NCI-H1436 treated with DMSO at 0.1 percent for 48 hours (cell line): ENCODE measurements at places on chromosomes 4 and X.
A peak's percentile ranks its signal among the peaks of the same experiment; 100 is the strongest.

GRCh38 chrX:78357342-78358055 lies 30.1 kb upstream of the CYSLTR1 start:
- no peak for DNase-seq

- no peak for DNase-seq
Measured at GRCh38 chrX:72269671-72270251, 7.3 kb downstream of the RPS4X start.

DNA sequence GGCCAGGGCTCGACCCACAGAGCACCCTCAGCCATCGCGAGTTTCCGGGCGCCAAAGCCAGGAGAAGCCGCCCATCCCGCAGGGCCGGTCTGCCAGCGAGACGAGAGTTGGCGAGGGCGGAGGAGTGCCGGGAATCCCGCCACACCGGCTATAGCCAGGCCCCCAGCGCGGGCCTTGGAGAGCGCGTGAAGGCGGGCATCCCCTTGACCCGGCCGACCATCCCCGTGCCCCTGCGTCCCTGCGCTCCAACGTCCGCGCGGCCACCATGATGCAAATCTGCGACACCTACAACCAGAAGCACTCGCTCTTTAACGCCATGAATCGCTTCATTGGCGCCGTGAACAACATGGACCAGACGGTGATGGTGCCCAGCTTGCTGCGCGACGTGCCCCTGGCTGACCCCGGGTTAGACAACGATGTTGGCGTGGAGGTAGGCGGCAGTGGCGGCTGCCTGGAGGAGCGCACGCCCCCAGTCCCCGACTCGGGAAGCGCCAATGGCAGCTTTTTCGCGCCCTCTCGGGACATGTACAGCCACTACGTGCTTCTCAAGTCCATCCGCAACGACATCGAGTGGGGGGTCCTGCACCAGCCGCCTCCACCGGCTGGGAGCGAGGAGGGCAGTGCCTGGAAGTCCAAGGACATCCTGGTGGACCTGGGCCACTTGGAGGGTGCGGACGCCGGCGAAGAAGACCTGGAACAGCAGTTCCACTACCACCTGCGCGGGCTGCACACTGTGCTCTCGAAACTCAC lies 3.6 kb downstream of the MID1IP1 start:
- no peak for DNase-seq

DNA sequence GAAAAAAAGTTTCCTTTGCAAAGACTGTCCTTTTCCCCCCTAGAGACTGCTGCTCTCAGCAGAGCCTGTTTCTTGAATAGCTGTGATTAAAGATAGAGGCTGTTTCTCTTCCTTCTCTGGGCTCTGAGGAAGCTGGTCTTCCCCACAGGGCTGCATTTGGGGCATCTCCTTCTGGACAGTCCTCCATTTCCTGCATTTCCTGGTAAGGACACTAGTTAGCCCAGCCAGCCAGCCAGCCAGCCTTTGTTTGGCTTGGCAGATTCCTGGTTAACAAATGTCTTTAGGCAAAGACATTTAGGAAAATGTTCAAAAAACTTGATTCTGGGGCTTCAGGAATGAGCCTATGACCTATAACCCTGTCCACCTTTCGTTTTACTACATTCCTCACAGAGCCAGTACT lies 34.0 kb upstream of the PLAC1 start:
- DNase-seq, result no peak

- DNase-seq, result no peak
Measured at GRCh38 chrX:48530736-48531135, 8.8 kb upstream of the TBC1D25 start.

GRCh38 chrX:70549429-70549828 lies 104.8 kb downstream of the DLG3 start:
- no peak for DNase-seq

DNA sequence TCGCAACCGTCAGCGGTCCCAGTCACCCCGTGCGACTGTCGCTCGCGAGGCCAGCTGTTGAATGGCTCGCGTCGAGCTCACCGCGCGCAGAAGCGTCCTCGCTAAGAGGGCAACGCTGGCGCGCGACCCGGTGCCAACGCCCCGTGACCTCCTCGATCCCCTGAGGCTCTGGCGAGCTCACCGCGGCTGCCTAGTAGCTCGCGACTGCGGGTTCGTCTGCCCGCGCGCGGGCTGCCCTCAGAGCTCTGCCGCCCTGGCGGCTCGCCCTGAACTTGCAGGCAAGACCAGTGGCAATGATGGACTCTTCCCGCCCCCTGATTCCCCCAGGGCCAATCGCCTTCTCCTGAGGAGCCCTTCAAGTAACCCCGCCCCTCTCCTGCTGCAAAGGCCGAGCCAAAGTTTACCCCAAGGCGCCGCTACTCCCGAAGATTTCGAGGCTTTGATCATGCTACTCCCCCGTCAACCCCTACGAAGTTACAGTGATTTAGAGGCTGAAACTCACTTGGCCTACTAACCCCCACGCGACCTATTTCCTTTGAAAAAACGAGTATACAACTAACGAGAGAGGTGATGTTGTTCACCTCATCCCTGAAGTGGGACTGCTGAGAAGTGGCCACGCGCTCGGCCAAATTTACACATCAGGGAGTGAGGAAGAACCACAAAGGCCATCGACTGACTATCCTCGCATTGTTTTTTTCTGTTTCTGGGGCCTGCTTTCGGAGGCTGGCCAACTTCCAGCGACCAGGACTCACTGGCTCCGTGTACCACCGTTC lies 37.5 kb downstream of the PGRMC1 start:
- DNase-seq, result no peak

DNA sequence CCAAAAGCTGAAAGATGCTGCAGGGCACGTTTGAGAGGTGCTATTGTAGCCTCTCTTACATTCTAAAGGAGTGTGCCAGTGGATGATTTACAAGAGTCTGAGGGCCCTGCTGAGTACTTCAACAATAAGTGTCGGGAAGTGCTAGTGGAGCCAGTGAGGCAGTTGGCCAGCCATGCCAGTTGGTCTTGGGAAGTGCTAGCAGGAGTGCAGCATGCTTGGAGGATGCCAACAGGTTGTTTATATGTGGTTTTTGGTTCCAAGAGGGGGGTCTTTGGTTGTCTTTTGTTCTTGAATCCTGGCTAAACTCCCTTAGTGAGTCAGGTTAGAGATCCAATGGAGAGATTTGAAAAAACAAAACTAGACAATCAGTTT lies 335.3 kb downstream of the PABPC4L start:
- no peak for DNase-seq

DNA sequence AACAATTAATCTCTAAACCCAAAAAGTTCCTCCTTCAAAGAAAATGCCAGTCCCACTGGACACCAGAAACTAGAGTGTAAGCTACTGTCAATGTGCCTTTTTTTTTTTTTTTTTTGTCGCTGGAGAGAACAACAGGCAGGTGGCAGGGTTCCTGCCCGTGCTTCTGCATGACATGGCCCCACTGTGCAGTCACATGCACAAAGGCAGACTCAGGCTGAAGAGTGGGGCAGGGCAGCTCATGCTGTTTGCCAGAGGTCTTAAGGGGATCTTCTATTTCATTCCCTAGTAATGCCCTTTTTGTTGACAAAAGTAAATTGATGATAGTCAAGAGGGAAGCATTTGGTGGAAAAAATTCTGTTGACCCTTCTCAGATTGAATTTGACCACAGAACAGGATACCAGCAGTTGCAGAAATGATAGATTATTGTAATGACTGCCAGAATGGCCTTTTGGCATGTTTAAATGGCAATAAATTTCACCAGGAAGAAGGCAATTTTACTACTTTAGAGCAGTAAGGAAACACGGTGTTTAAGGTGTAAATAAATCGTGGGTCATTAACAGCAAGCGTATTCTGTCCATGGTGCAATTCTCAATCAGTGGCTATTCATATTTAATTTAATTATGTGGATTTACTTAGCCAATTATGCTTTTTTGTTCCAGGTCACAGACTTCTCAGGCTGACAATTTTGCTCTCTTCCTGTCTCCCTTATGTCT lies 80.9 kb downstream of the NKX6-1 start:
- peak; percentile 24 for DNase-seq

- no peak for DNase-seq
Measured at GRCh38 chr4:162894387-162894786, 272.3 kb downstream of the NAF1 start.

DNA sequence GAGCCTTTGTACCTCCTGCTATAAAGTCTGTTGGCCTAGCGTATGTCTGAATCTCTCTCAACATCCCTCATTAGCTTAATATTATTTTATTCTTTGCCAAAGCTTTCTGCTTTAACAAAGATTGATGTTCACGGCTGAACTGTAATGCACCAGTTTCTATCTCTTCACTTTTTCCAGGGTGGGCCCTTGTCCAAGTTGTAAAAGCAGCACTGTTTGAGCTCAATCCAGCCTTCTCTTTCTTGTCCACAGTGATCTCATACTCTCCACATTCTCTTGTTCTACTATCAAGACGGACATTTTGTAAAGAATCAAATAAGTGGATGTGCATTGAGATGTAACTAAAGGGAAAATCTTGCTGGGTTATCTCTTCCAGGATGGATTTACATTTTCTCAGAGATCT lies 34.4 kb upstream of the RTL3 start:
- DNase-seq, result no peak

GRCh38 chr4:52107745-52108144 lies 56.6 kb downstream of the SPATA18 start:
- DNase-seq, result no peak

GRCh38 chr4:171983935-171984805 lies 171.0 kb downstream of the GALNTL6 start:
- DNase-seq, result no peak

- DNase-seq, result peak; percentile 5
Measured at GRCh38 chr4:184331268-184331995, 113.8 kb upstream of the ENPP6 start.

GRCh38 chr4:6320663-6321062 lies 51.0 kb downstream of the WFS1 start:
- no peak for DNase-seq

DNA sequence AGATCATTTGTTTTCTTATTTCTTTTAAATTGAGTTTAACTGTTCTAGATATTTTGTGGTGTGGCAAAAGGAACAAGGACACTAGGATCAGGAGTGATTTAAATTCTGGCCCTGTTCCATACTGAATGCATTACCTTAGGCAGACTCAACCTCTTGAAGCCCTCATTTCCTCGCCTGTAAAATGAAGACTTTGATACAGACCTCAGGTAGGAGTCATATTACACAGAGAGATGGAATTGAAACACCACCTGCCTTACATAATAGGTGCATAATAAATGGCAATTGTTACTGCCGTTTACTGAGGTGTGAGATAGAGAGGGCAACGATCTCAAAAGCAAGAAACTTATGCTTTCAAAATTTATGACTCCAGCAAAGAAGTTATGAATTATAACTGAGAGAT lies 28.2 kb upstream of the RASSF6 start:
- peak; percentile 98 for DNase-seq

GRCh38 chrX:97806946-97807345 lies 923.2 kb downstream of the RPA4 start:
- DNase-seq, result no peak

DNA sequence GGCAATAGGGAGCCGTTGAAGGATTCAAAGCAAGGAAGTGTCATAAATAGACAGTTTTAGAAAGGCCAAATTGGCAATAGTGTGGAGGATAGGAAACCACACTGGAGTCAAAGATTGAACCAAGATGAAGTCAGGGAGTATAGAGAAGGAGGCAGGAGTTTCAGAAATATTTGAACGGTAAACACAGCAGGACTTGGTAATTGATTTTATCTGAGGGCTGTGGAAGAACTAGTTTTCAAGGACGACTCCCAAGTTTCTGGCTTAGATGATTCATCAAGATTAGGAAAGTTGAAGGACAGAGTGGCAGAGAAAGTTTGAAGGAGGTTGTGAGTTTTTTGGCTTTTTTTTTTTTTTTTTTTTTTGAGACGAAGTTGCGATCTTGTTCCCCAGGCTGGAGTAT lies 11.5 kb upstream of the TMEM31 start:
- DNase-seq, result no peak

DNA sequence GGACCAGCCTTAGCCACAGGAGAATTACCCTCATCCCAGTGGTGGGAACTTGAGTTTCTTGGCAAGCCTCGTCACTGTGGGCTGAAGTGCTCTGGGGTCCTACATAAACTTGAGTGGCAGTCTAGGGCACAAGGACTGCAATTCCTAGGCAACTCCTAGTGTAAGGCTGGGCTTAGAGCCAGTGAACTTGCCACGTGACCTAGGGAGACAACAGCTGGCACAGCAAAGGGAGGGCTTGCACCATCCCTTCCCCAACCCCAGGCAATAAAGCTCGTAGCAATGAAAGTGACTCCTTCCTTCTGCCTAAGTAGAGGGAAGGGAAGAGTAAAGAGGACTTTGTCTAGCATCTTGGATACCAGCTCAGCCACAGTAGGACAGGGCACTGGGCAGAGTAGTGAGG lies 81.8 kb downstream of the TEX11 start:
- no peak for DNase-seq

DNA sequence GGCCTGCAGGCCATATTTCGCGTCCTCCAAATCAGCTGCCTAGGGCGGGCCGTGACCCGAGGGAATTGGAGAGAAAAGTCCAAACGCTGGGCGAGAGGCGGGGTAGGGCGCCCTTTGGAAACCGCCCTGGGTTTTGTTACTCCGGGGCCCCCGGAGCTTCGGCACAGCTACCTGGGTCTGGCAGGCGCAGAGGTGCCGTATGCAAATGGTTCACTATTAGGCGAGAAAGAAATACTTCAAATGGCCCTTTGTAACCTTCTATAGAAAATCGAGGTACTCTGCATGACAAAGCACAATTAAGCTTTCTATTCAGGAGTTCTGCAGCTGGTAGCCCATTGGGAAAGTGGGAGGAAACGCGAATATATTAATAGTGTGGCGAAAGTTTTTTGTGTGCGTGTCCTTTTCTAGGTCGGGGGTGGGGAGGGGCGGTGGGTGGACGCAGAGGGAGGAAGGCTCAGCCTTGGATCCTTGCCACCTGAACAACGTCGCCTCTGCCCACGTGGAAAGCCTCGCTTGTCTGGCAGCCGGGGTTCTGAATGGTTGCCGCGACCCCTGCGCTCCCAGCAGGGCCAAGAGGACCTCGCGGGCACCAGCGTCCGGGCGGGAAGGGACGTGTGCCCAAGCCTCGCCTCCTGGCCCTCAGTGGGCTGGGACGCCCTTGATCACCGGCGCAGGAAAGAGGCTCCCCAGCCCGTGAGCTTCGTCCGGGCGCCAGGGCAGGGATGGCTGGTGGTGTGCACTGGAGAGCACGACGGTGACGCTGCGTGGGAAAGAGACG lies 9.5 kb downstream of the GSX2 start:
- no peak for DNase-seq

DNA sequence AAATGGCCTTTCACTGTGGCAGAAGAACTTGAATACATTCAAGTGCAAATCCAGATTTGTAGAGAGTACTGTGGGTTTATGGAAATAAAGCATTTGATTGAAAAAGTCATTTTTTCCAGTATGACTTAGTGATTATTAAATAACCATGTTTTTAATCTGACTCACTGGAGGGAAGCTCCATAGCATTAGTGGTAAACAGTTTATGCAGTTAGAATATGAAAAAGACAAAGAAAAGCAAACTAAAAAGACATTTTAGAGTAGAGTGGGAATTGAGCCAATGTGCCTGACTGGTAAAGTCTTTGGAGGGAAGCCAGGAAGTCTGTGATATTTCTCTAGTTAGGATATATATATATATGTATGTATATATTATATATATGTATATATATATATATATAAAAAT lies 53.4 kb downstream of the FAT4 start:
- no peak for DNase-seq

GRCh38 chr4:128812442-128813235 lies 3.1 kb downstream of the JADE1 start:
- DNase-seq, result no peak

- no peak for DNase-seq
Measured at GRCh38 chr4:89300499-89300898, 7.1 kb downstream of the GPRIN3 start.
